ENCODE measurements at places on chromosomes 7 and 10. TPM values are rescaled to one million over a fixed set of nuclear protein-coding genes. Genes with fewer than 3 reads are reported as not detected.

The FAM13C gene
- 25.0 TPM for total RNA-seq

The TMEM176A gene
- total RNA-seq: 69.7 TPM

The ELOVL3 gene
- total RNA-seq: not detected

The PPP1R3A gene
- not detected for total RNA-seq

The STEAP2 gene
- total RNA-seq: 65.2 TPM

The GBX1 gene
- total RNA-seq: not detected

The CYP2C18 gene
- not detected for total RNA-seq

The MYL10 gene
- total RNA-seq: not detected

The FAM237B gene
- total RNA-seq: not detected
